ENCODE measurements at places on chromosomes 1 and 21. TPM values are rescaled to one million over a fixed set of nuclear protein-coding genes. Genes with fewer than 3 reads are reported as not detected.

DNA sequence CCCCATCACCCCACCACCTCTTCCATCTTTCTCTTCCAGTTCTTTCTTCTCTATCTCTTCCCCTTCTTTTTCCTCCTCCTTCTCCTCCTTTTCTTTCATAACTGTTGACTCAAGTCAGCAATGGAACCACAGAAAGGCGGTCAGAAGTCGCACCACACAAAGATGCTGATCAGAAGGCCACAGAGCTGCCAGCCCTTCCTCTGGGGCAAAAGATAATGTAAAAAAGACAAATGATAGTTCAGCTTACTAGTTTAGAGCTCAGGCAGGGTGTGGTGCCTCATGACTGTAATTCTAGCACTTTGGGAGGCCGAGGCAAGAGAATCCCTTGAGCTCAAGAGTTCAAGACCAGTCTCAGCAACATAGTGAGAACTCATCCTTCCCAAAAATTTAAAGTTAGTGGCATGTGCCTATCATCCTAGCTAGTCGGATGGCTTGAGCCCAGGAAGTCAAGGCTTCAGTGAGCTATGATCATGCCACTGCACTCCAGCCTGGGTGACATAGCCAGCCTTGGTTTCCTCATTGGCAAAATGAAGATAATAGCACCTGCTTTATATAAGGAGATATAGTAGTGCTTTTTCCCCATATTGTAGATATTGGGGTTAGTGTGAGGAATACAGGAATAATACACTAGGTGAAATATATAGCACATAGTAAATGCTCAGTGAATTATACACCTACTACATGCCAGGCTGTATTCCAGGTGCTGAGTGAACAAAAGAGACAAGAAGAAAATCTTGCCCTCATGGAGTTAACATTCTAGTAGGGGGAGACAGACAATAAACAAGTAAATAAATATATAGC is 12.5 kb upstream of the IGSF3 start:
- DNase-seq: no peak

CD1D gene
- 2.0 TPM for total RNA-seq

GRCh38 chr21:45499201-45499750 is 43.0 kb downstream of the SLC19A1 start:
- DNase-seq: no peak

GRCh38 chr1:107198561-107198960 is 57.7 kb downstream of the NTNG1 start:
- no peak for DNase-seq

DNA sequence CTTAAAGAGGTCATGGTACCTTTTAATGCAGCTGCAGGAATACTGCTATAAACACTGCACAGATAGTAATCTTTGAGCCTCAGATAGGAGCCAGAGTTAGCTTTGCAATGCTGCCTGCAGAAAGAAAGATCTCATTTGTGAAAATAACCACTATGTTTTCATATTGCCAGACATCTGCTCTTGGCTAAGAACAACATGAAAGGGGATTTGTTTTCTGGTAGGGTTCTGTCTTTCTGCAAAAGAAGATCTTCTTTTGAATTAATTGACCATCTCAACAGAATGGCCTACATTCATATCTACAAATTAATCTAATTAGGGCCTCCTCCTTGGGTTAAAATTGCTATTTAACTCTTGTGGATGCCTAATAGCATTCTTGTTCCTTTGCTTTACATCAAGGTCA is 177.6 kb upstream of the DPYD start:
- DNase-seq: no peak

GRCh38 chr1:76759950-76760349 is 107.3 kb upstream of the ST6GALNAC5 start:
- no peak for DNase-seq

- DNase-seq: no peak
Observed at GRCh38 chr1:167060141-167061072, 29.8 kb downstream of the GPA33 start.

- no peak for DNase-seq
Observed at GRCh38 chr1:84299536-84300170, 1.9 kb upstream of the SAMD13 start.

GRCh38 chr1:214637722-214638458 is 34.9 kb downstream of the CENPF start:
- no peak for DNase-seq

NEGR1 gene
- total RNA-seq: 9.9 TPM

AMY1B gene
- not detected for total RNA-seq

DNA sequence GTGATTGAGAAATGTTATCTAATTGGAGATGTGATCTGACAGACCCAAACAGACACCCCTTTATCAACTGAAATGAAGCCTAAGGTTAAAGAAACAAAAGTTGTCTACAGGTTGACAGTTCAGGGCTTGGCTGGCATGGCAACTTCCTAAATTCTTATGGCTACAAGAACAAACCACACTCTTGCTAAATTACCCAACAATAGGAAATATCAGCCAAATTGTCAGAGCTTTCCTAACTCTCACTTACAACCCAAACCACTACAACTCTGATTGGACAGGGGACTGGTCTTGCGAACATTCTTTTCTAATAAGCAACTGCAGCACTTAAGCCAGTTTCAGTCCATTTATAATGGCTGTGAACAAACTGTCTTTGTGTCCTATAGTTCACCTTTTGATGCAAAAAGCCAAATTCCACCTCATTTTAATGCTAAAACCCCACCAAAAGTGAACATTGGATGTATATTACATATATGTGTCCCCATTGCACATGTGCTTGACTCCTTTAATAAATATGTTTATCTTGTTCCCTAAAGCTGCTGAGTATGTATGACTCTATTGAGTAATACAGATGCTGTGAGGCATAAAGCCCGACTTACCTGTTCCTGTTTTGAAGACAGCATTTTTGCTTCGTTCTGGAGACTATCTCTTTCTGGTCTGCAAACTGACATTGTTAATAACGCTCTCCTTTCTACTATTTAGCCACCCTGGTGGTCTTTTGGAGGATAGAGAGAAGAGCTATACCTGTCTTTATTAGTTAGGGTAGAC is 101.3 kb upstream of the HMCN1 start:
- no peak for DNase-seq

DNA sequence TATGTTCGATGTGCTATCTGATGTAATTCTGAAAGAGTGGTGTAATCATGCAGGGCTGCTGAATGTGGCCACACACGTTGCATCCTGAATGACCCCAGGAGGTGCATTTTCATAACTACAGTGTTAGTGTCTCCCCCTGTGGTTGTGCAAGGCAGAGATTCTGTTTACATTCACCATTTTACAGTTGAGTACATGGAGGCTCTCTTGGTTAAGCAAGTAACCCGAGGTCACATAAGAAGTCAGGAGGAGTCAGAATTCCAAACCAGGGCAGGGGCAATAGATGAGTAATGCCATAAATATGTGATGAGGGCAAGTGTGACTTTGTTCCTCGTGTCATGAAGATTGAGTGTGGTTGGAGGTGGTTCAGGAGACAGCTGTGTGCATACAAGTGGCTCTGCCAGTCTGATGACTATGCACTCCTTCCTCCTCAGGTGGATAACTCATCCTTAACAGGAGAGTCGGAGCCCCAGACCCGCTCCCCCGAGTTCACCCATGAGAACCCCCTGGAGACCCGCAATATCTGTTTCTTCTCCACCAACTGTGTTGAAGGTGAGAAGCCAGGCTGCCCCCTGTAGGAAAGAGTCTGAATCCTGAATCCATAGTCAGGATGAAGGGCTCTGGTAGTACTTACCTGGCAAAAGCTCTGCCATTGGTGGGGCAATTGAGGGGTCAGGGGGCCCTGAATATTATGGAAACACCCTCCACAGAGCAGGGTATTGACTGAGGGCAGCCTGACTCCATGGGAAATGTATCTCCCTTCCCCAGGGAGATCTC is 9.3 kb downstream of the ATP1A2 start:
- no peak for DNase-seq

DNA sequence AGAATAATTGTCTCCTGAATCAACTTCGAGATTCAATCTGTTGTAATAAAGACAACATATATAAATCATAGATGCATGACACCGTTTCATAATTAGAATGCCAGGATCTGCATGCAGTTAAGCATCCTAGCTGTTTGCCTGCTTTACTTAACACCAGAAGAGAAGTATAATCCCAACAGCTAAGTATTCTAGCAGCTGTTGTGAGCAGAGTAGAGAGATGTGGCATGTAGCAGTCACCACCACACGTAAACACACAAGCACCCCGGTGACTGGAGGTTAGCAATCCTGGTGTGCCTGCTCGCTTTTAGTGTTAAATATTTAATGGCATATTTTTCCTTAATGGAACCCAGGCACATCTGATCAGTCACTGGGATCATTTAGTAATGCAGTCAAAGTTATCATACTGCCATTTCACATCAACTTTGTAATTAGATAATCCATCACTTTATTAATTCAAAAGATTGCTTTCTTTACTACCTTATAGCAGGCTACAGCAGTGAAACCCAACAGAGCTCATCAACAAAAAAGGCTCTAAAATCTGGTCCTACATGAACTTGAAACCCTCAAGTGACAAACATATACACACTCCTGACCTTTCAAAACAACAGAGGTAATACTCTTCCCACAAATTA is 187.9 kb downstream of the SMYD3 start:
- DNase-seq: no peak

GRCh38 chr21:43306911-43307676 is 119.8 kb downstream of the SIK1 start:
- no peak for DNase-seq

DNA sequence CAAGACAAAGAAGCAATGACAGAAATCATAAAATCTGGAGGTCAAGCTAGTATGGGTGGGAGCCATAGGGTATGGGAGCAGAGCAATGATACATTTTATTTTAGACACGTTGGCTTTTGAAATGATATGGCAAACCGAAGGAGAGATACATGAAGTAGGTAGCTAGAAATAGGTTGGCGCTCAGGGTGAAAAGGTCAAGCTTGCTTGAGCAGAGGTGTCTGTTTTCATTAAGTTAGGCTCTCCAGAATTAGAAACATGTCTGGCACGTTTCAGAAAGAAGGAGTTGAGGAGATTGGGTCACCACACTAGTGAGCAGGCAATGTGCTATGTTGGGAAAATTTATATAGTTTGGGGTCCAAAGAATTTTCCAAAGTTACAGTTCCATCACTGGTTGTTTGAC is 151.4 kb downstream of the AMY1C start:
- DNase-seq: no peak

DNA sequence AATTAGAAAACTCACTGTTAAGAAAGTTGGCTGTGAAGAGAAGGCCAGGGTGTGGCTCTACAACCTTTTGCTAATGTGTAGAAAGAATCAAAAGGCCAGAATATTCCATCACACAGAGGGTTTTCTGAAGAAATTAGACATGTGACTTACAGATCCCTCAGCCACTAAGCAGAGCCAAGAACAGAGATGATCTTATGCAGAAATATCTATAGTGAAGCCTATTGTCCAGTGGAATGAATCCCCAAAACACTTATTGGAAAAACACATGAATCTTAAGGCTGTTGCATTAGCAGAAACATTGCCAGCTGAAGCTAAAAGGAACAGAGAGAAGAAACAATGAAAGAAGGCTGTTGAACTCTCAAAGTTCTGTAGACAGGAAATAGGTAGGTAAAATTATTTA is 979.2 kb downstream of the MRPL39 start:
- no peak for DNase-seq
